AG04450 (cell line): ENCODE measurements at places on chromosomes 11 and 22.

DNA sequence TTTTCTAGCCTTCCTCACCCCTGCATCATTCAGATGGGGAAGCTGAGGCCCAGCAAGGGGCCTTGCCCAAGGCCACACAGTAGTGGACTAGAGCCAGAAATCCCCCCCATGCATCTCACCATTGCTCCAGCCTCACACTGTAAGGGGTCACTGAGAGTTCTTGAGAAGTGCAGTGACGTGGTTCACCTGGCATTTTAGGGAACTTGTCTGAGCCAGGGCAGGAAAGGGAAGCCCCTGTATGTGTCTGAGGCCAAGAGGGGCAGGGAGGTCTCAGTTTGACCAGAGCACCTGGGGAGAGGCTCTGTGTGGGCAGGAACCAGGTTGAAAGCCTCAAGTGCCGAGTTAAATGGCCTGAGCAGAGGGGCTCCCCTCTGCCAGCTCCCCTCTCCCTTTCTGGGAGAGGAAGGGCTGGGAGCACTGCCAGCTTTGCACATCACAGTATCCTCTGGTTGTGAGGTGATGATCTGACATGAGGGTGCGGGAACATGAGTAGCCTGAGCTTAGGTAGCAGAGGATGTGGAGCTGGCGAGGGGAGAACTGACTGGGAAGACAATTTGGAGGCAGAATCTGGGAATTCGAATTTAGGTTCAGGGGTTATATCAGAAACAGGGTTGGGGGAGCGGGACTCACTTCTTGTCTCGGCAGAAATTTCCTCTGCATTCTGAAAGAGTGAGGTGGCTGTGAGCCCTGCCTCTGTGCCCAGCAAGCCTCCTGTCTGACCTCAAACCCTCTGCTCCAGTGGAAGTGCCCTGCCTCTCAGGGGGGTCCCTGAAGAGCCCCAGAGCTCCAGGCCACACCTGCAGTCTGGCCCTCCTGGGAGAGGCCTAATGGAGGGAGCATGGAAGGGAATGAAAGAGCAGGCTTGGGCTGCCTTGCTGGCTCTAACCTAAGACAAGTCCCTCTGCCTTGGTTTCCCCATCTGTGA, 14.6 kb downstream of the ARHGEF17 start:
- no peak for DNase-seq

- DNase-seq, result no peak
Observed at GRCh38 chr11:13784441-13784840, 116.0 kb downstream of the FAR1 start.

DNA sequence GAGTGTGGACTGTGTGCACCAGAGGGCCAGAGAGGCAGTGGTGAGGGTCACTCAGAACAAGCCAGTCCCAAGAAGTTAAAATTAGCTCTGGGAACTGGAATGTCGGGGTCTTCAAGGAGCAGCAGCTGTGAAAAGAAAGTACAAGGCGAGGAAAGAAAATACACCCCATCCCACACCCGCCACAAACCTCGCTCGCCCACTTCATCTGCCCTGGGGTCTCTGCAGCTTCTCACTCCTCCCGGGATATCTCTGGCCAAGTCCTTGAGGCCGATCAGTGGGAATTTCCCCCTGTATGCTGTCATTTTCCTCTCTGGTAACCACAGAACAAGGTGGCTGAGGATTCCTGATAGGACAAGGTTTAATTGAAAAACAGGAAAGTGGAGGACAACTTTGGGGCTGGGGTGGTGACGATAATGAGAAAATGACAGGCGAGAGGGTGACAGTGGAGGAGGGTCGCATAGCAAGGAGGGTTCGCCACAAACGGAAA, 36.3 kb upstream of the TIMP3 start:
- no peak for DNase-seq

DNA sequence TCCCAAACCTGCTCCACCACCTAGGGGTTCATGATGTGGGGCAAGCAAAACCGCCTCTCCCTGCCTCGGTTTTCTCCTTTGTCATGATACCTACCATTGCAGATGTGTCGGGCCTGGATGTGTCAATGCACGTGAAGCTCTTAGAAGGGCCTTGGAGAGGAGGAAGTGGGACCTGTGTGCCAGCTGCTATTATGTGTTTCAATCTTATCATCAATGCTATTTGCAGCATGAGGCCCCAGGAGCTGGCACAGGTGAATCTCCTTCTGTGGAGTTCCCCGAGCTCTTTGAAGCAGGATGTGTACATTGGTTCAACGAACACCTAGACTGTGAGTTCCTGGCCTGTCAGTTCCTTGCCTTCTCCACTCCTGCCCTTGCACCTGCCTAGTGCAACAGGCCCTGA, 331.6 kb downstream of the CTTN start:
- DNase-seq, result no peak

GRCh38 chr11:68039526-68040086, 781 bp downstream of the TCIRG1 start:
- no peak for DNase-seq

GRCh38 chr22:37999640-38000272, 15.4 kb upstream of the SOX10 start:
- no peak for DNase-seq

DNA sequence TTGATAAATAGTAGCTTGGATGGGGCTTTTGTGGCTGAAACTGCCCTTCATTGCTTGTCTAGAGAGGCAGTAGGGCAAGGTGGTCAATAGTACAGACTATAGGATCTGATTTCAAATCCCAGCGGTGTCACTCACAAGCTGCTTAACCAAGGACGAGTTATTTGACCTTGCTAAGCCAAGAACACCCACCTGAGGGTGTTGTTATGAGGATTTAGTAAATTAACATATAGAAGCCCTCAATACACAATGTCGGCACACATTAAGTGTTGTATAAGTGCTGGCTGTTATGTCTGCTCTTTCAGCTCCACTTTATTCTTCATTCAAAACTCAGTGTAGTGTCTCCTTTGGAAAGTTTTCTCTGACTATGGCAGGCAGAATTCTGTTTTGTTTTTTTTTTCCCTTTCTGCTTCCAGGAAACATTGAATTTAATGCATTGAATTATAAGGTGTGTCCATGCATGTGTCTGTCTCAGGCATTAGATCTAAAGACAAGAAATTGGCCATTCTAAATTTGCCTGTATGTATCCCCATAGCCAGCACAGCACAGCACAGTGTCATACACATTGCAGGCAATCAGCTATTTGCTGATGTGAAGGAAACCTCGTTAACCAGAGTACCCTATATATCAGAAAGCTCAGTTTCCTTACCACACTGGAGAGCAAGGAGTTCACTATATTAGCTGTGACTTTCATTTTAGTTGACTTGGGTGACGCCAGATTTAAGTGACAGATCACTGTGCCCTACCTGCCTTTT, 212.1 kb downstream of the NELL1 start:
- no peak for DNase-seq

GRCh38 chr22:17655289-17655688, 16.7 kb downstream of the BCL2L13 start:
- DNase-seq, result no peak

GRCh38 chr11:90849312-90849711, 626.5 kb upstream of the CHORDC1 start:
- DNase-seq, result no peak

DNA sequence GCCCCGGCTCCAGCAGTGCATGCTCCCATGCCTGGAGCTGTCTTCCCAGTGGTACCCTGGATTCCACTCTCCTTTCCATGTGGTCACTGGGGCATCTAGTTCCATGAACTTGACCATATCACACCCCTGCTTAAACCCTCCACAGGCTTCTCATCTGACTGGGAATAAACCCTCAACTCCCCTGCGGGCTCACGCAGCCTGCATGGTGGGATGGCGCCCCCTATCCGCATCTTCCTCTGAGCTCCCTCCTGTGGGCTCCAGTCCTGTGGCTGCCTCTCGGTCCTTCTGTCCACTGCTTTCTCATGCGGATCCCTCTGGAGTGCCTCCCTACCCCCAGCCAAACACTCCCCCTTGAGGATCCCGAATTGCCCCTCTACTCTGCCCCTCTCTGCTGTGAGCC, 41.4 kb upstream of the TTLL12 start:
- DNase-seq, result no peak

GRCh38 chr11:59283825-59284772, 71.4 kb upstream of the MPEG1 start:
- DNase-seq, result peak; percentile 34
